ENCODE measurements at places on chromosomes 2 and 18. TPM values are rescaled to one million over a fixed set of nuclear protein-coding genes. Genes with fewer than 3 reads are reported as not detected.

The DCC gene
- not detected for total RNA-seq

The SETBP1 gene
- total RNA-seq, result 1.0 TPM

The INPP5D gene
- not detected for total RNA-seq

- no peak for DNase-seq
These were observed 203.3 kb downstream of the PTGR3 start for GRCh38 chr18:75005626-75006025.

- DNase-seq, result no peak
These were observed 72.8 kb downstream of the TNS1 start for GRCh38 chr2:217929757-217930707.

DNA sequence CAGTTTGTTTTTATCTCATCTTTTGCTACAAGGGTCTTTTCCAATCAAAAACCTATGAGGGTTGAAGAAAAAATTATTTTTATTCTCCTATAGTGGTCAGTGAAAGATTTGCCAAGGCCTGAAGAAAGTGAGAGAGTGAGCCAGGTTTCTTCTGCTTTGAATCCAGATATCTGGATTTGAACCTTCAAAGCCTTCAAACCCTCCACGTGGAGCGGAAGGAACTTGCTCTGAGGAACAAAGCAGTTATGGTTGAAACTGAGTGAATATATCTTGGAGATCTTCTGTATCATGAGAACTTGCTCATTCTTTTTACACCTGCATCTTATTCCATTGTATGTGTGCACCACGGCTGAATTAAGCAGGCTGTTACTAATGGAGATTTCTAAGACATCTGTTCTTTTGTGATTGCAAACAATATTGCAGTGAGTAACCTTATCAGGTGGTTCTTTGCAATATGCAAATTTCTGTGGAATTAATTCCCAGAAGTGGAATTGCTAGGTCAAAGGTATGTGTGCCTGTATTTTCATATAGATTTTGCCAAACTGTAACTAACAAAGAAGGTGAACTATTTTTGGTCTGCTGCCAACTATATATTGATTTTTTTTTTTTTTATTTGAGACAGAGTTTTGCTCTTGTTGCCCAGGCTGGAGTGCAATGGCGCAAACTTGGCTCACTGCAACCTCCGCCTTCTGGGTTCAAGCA, 147.9 kb downstream of the B3GNT2 start:
- no peak for DNase-seq

DNA sequence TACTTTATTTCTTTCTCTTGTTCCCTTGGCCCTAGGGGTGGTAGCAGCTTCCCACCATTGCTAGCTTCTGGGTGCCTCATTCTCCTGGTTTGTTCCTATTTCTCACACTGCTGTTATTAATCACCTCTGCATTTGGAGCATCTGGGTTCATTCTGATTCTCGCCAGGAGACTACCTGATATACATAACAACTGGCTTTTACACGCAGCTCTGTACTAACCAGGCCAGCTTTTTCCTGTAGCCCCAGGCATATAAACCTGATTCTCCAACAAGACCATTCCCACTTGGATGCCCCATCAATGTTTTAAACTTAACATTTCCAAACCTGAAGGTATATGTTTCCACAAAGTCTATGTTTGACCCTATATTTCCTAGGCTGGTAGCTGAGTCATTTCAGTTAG, 403.9 kb upstream of the DCC start:
- no peak for DNase-seq

DNA sequence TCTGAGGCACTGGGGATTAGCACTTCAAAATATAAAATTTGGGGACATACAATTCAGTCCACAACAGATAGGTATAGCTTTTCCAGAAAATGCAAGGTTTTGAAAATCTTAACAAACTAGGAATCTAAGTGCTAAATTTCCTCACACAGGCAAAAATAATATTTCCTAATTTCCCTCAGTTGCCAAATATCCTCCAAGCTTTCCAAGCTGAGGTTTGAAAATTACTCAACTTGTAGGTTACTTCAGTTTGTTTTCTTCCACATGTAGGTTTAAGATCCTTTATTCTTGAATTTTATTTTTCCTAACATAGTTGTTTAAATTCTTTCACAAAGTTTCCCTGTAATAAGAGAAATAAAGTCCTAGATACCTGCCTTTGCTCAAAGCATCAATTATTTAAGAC, 192.9 kb upstream of the NRXN1 start:
- DNase-seq, result no peak

Measured in Daoy (cell line).